ENCODE measurements at places on chromosomes 3 and 15.
A peak's percentile ranks its signal among the peaks of the same experiment; 100 is the strongest.

GRCh38 chr15:58980351-58980939 lies 7.0 kb upstream of the RNF111 start:
- no peak for DNase-seq

DNA sequence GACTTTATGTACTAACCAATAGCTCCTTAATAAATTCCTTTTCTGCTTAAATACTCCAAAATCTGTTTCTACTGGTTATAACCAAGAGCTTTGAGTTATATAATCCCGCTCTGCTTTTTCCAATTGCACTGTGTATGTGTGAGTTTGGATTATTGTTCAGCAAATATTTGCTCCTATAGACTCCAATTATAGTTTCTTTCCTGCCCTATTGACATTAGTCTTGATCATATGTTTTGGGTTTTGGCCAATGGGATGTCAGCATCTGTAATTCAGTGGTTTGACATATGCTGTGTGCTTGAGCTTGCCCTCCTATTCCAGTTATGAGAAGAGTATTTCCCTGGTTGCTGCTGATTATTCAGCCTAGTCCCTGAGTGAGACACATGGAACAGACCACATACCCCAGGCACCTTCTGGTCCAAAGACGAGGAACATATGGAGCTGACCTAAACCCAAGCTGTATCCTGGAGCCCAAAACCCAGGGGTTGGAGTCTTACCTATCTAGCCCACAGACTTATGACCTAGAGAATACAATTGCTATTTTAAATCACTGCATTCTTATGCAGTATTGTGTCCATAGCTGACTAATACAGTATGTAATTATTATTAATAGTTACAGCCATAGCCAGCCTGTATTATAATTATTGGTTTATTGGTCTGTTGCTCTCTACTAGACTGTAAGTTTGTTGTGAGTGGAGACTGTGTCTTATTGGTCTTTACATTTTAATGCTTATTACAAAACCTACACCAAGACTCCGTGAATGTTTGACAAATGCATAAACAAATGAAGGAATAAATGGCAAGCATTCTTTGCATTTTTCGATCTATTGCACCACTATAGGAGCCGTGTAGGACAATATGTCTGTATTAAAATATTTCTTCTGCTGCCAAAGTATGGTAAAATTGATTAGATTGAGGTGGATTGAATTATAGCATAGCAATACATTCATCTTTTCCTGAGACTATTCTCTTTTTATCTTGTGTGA lies 11.7 kb upstream of the ZNF280D start:
- DNase-seq = no peak

GRCh38 chr3:141289228-141289772 lies 57.7 kb downstream of the PXYLP1 start:
- no peak for DNase-seq

DNA sequence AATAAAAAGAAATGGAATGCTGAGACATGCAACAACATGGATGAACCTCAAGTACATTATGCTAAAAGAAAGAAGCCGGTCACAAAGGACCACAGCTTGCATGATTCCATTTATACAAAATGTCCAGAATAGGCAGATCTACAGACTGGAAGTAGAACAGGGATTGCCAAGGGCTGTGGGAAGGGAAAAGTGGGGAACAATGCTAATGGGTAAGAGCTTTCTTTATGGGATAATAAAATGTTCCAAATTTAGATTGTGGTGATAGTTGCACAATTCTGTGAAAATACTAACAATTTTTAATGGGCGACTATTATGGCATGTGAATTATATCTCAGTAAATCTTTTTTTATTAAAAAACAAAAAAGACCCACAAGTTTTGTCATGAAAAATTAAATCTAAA lies 106.2 kb downstream of the TMCO5A start:
- DNase-seq = no peak

GRCh38 chr3:152760024-152760563 lies 74.8 kb upstream of the P2RY1 start:
- DNase-seq = no peak

DNA sequence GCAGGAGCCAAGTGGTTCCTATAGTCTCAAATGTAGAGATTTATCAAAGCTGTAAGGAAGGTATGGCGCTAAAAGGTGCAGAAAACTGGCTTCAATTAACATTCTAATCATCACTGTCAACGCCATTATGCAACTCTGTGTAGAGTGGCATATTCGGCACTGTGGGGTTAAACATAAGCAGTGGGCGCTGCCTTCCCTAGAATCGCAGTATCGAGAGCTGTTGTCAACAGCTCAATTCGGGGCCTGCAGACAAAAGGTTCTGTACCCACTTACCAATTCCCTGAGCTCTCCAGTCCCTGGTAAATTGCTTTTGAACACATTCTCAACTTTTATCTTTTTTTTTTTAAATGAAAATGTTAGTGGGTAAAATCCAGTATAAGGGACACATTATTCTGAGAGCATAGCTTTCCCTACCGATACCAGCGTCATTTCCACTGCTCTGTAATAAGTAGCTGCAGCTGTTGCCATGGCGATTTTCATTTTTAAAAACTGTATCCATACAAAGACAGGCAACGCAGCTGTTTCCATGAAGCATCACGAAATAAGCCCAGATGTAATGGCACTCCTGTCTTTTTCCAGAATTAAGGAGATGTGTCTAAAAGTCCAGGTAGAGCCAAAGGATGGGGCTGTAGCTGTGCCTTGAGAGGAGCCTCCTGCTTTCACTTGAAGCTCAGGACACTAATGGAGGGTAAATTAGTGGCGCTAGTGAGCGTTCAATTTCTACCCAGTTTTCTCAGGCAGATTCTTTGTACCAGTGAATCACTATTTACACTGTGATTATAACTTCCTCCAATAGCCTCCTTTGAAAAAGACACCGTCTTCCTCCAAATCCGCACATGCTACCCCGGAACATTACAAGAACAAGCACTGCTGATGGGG lies 250.3 kb downstream of the SLC9A9 start:
- DNase-seq = no peak

DNA sequence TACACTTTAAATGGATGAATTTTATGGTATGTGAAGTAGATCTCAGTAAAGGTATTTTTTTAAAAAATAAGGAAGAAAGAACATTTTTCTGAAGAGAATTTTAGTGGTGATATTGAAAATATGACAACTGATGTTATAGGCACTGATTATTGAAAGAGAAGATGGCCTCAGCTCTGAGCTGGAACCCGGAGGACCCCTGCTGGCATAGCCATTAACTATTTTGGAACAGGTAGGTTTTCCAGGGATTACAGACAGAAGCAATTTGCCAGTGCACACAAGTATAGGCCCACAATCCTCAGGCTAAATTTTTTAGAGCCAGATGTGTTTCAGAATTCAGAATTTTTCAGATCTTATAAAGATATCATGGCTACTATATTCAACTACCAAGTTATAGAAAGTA lies 315.9 kb upstream of the GPR149 start:
- DNase-seq = no peak

DNA sequence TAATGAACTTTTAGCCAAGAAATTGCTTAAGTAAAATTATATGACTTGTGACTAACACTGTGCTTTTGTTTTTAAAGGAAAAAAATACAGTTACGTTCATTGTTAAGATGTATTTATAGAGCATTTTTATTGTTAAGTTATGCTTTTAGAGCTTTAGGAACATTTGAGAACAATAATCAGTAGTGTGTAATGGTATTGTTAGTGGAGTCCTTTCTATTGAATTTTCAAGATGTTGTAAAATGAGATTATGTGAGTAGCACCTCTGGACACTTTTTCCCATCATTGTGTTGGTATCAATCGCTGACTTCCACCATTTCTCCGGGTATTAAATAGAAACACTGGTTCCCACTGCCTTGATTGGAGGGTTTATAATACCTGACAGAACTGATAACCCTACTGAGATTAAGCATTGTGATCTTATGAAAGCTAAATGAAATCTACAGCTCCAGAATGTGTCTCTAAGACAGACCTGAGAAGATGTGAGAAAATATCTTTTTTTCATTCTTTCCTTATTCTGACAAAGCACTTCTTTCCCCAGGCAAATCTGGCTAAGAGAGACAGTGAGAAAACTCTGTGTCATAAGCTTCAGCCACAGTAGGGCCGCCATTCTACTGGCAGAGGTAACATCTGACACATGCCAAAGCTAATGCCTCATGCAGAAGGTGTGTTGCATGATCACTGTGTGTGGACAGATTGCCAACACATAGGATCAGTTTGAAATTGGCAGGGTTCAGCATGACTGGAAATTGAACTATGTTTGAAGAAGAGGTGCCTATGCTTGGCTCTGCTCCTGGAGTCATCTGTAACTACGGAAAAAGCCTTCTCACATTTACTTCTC lies 610.8 kb downstream of the MECOM start:
- DNase-seq = no peak

GRCh38 chr3:34202975-34203374 lies 404.5 kb downstream of the PDCD6IP start:
- DNase-seq = no peak

- no peak for DNase-seq
Observed at GRCh38 chr3:52454250-52454937, 553 bp upstream of the TNNC1 start.

- peak; percentile 91 for DNase-seq
Observed at GRCh38 chr3:46866720-46867549, 3.7 kb upstream of the MYL3 start.

GRCh38 chr3:122414391-122414790 lies 1.5 kb downstream of the WDR5B start:
- DNase-seq = no peak

DNA sequence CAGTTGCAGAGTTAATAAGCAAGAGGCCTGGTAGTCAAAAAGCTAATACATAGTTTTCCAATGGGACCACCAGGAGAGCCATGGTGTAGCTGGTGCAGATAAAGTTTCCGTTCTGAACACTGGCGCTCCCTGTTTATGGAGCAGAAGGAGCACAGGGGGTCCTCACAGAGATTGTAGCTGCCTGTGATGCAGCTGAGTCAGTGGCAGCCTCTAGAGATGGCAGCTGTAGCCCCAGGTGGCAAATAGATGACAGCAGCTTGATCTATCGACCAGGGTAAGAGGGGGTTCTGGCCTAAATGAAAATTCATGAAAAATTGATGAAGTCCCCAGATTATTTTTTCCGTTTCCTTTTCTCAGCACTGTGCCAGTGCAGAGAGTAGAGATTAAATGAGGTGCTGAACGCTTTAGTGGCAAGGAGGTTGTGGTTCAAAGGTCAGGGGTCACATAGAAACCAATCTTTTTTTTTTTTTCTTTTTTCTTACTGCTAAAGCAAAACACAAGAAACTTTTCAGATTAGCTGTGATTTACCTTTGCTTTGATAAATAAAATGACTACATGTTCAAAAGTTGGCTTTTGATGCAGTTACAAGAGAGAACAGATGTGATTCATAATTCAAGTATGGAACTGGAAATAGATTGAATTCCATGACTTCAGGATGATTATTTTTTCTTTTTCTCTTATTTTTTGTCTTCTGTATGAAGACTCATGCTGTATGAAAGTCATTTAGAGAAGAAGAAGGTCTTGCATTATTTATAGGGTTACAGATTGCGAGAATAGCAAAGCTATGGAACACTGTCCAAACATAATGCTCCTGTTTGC lies 63.3 kb downstream of the ROBO2 start:
- no peak for DNase-seq

DNA sequence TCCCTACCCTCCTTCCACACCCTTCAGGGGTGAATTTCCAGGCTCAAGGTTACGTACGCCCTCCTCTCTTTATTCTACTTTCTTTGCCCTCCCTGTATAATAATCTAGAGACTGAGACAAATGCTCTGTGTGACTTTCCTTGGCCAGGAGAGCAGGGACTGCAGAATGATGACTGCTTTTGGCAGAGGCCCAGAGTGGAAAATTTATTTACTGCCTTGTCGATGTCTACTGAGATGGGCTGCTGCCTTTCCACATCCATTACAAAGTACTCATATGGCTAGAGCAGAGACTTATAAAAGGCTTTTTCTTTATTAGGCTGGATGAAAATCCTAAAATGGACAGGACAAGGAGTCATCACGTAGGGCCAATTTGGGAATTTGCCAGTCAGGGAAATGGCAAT lies 576.2 kb downstream of the TUSC7 start:
- DNase-seq = no peak

GRCh38 chr3:24829629-24830229 lies 335.1 kb upstream of the THRB start:
- no peak for DNase-seq

GRCh38 chr15:38671675-38672254 lies 107.2 kb upstream of the RASGRP1 start:
- DNase-seq = no peak

GRCh38 chr15:99076555-99077308 lies 28.1 kb upstream of the SYNM start:
- DNase-seq = no peak

DNA sequence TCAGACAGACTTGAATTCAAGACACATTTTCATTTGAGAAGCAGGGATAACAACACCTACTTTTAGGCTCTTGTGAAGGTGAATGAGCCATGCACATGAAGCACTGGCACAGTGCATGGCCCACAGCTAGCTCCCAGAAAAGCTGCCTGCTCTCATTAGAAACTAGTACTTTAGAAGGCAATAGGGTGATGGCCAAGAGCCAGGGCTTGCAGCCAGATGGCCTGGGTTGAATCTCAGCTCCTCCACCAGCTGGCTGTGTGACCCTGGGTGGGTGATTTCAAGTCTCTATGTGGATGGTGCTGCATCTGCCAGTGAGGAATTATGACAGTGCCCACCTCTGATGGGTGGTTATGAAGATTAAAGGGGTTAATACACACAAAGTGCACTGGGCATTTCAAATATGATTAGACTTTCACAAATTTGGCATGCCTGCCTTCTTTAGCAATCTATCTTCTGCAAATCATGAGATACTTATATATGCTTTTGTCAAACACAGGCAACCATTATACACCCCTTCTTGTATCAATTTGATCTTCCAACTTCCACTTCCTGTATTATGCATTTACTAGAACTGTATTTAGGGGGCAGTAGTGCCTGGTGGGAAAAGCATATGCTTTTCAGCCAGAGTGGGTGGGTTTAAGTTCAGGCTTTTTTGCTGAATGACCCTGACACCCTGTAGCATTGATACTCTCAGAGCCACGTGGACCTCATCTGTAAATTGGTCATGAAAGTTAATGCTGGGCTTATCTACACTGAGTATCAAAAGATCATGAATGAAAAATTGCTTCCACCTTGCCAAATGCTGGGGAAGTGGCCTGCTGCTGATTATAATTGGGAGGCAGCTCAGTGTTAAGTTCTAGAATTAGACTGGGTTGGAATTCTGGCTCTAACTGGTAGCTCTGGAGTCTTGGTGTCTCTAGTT lies 34.7 kb upstream of the RBP1 start:
- no peak for DNase-seq

DNA sequence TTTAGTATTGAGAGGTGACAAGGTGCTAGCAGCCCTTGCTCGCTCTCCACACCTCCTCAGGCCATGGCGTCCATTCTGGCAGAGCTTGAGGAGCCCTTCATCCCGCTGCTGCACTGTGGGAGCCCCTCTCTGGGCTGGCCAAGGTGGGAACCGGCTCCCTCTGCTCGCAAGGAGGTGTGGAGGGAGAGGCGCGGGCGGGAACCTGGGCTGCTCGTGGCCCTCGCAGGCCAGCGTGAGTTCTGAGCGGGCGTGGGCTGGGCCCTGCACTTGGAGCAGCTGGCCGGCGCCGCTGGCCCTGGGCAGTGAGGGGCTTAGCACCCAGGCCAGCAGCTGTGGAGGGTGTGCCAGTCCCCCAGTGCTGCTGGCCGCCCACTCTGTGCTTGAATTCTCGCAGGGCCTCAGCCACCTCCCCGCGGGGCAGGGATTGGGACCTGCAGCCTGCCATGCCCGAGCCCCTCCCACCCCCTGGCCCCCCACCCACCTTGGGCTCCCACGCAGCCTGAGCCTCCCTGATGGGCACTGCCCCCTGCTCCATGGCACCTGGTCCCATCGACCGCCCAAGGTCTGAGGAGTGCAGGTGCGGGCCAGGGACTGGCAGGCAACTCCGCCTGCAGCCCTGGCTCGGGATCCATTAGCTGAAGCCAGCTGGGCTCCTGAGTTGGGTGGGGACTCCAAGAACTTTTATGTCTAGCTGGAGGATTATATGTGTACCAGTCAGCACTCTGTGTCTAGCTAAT lies 785.2 kb downstream of the DIPK2A start:
- no peak for DNase-seq
